ENCODE measurements at places on chromosomes 16 and 17. TPM values are rescaled to one million over a fixed set of nuclear protein-coding genes. Genes with fewer than 3 reads are reported as not detected.

Gene TPSG1
- not detected for total RNA-seq

Gene HSPB9
- total RNA-seq = not detected

Gene KRT40
- not detected for total RNA-seq

Gene NRN1L
- total RNA-seq = not detected

Gene TMEM92
- not detected for total RNA-seq

Gene MRPL28
- 71.9 TPM for total RNA-seq

Gene RAB11FIP4
- total RNA-seq = 0.20 TPM

Gene GP2
- total RNA-seq = not detected

Gene ENPP7
- not detected for total RNA-seq

Gene TLCD3B
- total RNA-seq = not detected

Gene GAN
- total RNA-seq = 4.0 TPM

Gene ZPBP2
- total RNA-seq = not detected

Gene PYDC1
- not detected for total RNA-seq

Gene ASPA
- total RNA-seq = 1.1 TPM

Gene NLRP1
- total RNA-seq = 17.6 TPM

Gene TNP2
- not detected for total RNA-seq

Gene GCGR
- total RNA-seq = not detected

Gene HOXB8
- total RNA-seq = 1.5 TPM

Gene TMEM132E
- not detected for total RNA-seq

Gene CLEC3A
- total RNA-seq = not detected

Gene HOXB6
- total RNA-seq = 8.8 TPM

Gene TBC1D3I
- not detected for total RNA-seq

Gene KRTAP4-3
- not detected for total RNA-seq

Gene RFWD3
- 39.3 TPM for total RNA-seq

Gene TMEM106A
- 4.5 TPM for total RNA-seq
